ENCODE measurements at places on chromosomes 1 and 21.

- DNase-seq = no peak
Observed at GRCh38 chr1:6948861-6949260, 163.6 kb downstream of the CAMTA1 start.

GRCh38 chr1:202002507-202002906 lies 7.9 kb upstream of the ELF3 start:
- no peak for DNase-seq

DNA sequence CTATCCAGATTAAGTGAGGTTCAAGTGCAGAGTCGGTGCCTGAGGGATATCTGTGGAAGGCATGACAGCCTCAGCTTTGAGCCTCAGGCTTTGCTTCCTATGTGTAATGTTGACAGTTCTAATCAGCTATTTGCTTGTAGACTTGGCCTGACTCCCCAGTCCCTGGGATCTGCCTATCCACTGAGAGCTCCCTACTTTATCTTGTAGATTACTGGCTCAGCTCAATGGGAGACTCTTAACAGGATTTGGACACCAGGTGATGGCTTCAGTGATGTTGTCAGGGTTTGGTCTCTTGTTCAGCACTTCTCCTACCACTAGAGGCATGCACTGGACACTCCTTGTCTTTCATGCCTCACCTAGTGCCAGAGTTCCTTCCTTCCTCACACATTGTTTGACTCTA lies 126.6 kb upstream of the BEND5 start:
- no peak for DNase-seq

- peak; percentile 13 for DNase-seq
Observed at GRCh38 chr1:154819628-154820590, 50.2 kb downstream of the KCNN3 start.

DNA sequence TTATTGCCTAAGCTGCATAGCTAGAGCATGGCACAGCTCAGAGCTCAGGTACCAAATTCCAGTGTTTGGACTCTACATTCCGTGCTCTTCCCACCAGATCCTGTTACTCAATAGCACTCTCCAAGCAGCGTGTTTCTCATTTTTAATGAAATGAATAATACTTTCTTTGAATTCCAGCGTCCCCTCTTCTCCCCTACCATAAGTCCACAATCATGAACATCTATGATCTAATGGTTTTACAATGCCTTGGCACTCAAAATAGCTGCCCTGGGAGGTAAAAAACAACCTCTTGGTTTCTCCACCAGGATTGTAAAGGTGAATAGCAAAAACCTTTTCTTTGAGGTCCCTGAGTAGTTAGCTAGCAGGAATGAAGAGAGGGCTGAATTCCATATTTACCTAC lies 480.0 kb upstream of the PKN2 start:
- no peak for DNase-seq

- DNase-seq = peak; percentile 94
Observed at GRCh38 chr1:31065310-31066217, at the start of gene PUM1. Gene PUM1 (minus strand): TSS chr1:31065717. CDS start chr1:31059566, 6,151 bp downstream.

GRCh38 chr1:161133220-161133740 lies 813 bp upstream of the DEDD start:
- no peak for DNase-seq

DNA sequence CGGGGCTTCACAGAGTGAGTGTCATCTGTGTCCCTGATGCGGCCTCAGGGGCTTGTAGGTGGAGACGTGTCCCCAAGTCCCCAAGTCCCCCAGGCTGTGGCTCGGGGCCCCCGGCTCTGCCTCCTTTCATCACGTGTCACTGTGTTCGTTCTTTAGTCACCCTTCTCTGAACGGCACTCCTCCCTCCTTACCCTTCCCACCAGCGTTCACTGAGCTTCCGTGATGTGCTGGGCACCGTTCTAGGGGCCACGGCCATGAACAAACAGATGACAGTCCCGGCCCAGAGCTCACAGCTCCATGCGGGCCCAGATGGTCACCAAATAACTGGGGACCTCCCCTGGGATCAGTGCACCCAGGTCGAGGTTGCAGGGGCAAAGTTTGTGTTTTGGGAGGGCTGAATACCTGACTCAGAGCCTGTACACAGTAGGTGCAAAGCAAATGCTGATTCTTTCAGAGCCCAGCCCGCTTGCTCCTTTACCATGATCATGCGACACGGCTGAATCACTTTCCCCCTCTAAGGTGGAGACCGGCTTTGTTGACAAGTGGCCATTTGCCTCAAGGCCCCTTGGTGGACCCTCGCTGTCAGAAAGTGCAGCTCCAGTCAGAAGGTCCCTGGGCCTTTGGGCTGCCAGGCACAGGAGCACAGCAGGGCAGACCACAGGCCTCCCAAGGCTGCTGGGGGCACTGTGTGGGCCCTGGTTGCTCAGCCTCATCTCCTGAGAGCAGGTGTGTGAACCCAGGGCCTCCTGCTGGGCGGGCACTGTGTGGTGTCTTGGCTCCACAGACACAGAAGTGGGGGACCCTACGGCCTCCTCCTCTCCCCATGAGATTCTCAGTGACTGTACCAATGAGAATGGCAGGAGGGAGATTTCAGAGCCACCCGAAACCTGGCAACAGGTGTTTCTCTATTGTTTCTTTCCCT lies 592.5 kb downstream of the PTPRU start:
- DNase-seq = no peak

Measured in inflammatory macrophage treated with lipopolysaccharide for 4 hours (primary cell).